Hepatocyte (in vitro differentiated cells): ENCODE measurements at places on chromosomes 1 and 21. TPM values are rescaled to one million over a fixed set of nuclear protein-coding genes. Genes with fewer than 3 reads are reported as not detected.

Gene PDZK1
- 44.9 and 50.5 TPM in 2 replicates for total RNA-seq

Gene FCGR3A
- 0.17 and 2.2 TPM in 2 replicates for total RNA-seq

Gene TRIM45
- 4.1 and 4.7 TPM in 2 replicates for total RNA-seq

Gene ST6GALNAC3
- 29.4 and 40.5 TPM in 2 replicates for total RNA-seq

Gene OR6K3
- total RNA-seq = not detected in 2 replicates

Gene RBM11
- 1.4 and 6.1 TPM in 2 replicates for total RNA-seq

Gene FMOD
- total RNA-seq = 118 and 132 TPM in 2 replicates

- peak; percentile 84 for DNase-seq
Observed at GRCh38 chr1:150149271-150150132, at the start of gene PLEKHO1. Gene PLEKHO1 (plus strand): TSS chr1:150149916. CDS start chr1:150150258, 342 bp downstream.

GRCh38 chr1:1561801-1562470 is 12.7 kb downstream of the SSU72 start:
- DNase-seq = no peak

- DNase-seq = no peak
Observed at GRCh38 chr21:43734928-43735229, 15.9 kb downstream of the PDXK start.

GRCh38 chr1:44318097-44319088 is 36.7 kb downstream of the ERI3 start:
- peak; percentile 72 for DNase-seq

DNA sequence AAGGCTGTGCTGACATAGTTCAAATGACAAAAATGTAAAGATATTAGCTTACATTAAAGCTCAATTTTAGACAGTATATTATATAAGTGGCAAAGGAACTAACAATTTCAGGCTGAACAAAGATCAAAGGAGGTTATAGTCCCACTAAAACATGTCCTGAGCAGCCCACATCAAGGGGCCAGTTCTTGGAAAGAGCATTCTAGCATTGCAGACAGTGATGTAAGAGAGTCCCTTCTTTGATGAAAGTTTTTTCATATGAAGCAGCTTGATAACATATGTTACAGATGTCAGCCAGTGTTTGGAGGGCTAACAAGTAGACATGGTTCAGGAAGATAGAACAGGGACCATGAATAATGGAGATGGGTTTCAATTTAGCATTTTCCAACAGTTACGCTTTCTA is 301.7 kb downstream of the NTNG1 start:
- no peak for DNase-seq

GRCh38 chr1:156505679-156506298 is 5.2 kb upstream of the MEF2D start:
- no peak for DNase-seq

DNA sequence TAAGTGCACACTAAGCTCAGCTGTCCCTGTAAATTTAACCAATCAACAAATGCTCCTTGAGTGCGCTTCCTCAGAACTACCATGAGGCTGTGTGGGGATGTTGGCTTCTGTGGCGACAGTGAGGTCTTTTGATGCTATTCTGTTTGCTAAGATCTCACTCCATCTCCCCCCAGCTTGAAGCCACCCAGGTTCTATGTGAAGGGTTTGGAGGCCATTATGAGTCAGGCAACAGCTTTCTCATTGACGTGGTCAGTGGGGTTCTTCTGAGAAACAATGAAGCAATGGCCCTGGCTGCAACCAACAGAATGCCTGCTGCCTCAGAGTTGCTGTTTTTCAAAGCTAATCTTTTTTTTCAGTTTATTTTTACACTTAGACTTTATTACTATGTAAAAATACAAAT is 205.5 kb downstream of the PTBP2 start:
- no peak for DNase-seq

- DNase-seq = no peak
Observed at GRCh38 chr1:238558746-238559145, 668.0 kb upstream of the ZP4 start.

- DNase-seq = no peak
Observed at GRCh38 chr1:74513411-74514300, 1.2 kb upstream of the LRRC53 start.

- DNase-seq = no peak
Observed at GRCh38 chr1:229305392-229305791, 34.5 kb downstream of the RAB4A start.

GRCh38 chr1:189150624-189151023 is 1327.0 kb downstream of the BRINP3 start:
- no peak for DNase-seq

- DNase-seq = peak; percentile 81
Observed at GRCh38 chr1:24117722-24118409, 5.9 kb upstream of the MYOM3 start.

GRCh38 chr1:170149241-170149640 is 3.5 kb downstream of the NTMT2 start:
- no peak for DNase-seq

DNA sequence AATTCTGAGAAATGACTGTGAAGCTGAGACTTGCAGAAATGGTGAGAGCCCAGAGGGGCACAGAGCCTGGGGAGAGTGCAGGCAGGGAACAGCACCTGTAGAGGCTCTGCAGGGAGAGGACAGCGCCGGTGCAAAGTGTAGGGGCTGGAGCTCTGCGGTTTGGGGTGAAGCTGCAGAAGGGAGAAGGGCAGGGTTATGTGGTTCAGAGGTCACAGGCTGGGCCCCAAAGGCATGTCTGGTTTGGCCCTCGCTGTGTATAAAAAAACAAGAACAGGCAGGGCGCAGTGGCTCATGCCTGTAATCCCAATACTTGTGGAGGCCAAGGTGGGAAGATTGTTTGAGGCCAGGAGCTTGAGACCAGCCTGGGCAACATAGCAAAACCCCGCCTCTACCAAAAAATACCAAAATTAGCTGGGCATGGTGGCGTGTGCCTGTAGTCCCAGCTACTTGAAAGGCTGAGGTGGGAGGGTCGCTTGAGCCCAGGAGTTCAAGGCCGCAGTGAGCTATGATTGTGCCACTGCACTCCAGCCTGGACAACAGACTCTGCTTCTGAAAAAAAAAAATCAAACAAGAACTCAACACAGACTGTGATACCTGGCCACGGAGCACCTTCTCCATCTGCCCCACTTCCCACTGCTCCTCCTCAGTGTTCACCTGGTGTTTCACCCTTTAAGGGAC is 29.1 kb downstream of the SERINC2 start:
- DNase-seq = no peak

DNA sequence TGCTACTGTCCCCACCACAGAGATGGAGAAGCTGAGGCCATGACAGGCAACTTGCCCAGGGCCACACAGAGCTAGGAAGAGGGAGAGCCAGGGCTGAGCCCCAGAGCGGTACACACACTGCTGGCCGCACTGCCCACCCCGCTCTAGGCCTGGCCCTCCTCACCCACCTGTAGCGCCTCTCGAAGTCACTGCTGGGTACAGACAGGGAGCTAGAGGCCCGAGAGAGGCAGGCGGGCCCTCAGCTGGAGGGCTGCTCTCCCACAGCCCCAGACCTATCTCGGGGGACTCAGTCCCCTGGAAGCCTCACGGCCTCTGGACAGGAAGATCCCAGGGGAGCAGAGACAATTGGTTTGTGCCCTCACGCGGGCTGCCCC is 17.3 kb upstream of the PLEKHG5 start:
- no peak for DNase-seq

DNA sequence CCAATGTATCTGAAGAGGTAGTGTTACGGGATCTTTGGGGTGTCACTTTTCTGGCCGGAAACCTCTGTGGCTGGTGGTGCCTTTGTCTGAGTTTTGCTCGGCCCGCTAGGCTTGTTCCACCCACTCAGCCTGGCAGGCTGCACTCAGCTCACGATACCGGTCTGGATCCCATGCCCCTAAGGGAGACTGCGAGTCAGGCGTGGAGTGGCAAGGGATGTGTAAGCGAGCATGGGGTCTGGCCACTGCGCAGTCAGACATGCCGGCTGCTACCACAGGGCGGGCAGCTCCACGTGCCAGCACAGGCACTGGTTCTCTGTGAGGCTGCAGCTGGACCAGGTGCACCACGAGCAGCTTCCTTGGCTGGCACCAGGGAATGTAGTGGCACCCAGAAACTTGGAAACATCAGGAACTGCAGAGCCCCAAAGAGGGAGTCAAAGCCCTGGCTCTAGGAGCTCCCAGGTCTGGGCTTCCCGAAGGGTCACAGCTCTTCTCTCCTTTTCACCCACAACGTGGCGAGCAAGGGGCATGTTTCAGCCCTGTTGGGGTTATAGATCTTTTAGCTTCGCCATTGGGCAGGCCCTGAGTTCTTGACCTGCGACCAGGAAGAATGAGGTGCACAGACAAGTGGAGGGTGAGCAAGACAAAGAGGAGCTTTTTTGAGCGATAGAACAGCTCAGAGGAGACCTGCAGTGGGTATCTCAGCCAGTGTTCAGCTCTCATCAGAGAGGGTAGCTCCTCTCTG is 23.8 kb upstream of the LRRC8C start:
- DNase-seq = no peak

- no peak for DNase-seq
Observed at GRCh38 chr1:8214501-8215173, 103.3 kb upstream of the SLC45A1 start.

- no peak for DNase-seq
Observed at GRCh38 chr21:15252431-15252830, 187.6 kb upstream of the NRIP1 start.

- peak; percentile 75 for DNase-seq
Observed at GRCh38 chr1:20367116-20367585, 76.5 kb downstream of the VWA5B1 start.

DNA sequence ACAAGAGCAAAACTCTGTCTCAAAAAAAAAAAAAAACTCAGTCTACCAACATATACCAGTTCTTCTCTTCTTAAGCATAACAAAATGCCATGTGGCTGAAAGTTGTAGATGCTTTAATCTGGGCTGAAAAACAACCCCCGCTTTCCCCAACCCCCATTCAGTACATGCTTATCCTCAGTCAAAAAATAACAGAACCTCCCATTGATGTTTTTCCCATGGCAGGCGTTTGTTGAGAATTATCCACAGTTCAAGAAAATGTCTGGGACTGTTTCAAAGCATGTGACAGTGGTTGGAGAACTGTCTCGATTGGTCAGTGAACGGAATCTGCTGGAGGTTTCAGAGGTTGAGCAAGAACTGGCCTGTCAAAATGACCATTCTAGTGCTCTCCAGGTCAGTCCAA is 14.9 kb downstream of the VPS45 start:
- DNase-seq = no peak

DNA sequence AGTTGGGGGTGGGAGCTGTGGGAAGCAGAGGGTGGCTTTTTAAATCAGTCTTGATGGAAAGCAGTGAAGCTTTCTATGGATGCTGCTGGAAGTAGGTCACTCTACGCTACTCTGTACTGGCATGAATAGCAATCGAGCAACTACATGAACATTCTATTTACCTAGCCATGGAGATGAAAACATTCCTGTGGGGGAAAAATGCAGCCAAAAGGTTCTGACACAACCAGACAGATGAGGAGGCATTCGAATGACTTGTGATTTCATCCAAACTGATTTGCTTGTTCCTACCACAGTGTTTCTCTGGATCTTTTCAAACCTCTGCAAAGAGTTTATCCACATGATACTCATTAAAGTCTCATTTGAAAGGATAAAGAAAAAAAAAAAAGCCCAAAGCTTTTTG is 95.0 kb downstream of the ASTN1 start:
- no peak for DNase-seq

GRCh38 chr1:37763791-37764413 is 1.0 kb downstream of the EPHA10 start:
- DNase-seq = no peak

DNA sequence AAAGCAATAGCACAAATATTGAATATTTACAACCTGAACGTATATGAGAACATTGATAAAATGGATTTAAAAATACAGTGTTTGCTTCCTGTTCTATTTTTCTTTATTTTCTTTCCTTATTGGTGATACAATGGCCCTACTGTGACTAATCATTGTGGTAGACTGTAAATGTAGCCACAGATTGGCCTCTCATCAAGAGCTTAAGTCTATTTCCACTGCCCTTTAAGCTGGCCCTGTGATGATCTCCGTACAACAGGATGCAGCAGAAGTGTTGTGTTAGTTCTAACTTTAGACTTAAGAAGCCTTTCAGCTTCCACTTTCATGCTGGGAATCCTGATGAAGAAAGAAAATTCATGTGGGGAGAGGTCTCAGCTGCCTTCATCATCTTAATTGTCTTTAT is 285.6 kb upstream of the B3GALT2 start:
- no peak for DNase-seq
